ENCODE measurements at places on chromosomes 3 and 15.

- no peak for DNase-seq
These were observed 4.6 kb downstream of the RAB6B start for GRCh38 chr3:133890972-133891644.

DNA sequence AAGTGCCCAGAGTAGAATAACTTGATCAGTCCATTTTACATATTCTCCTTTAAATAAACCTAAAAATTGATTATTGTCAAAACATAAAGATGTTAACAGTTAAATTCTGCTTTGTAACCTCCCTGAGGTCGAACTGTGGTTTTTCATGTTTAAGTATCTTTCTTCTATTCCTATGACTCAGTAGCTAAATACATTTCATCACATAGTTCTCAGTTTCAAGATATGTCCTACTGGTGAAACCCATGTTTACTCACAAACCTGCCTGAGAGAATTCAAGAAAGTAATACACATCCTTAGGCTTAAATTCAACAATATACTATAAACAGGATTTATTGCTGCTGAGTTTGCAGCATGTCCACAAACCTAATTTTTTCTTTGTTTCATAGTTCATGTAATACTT is 692.9 kb downstream of the ZPLD1 start:
- no peak for DNase-seq

DNA sequence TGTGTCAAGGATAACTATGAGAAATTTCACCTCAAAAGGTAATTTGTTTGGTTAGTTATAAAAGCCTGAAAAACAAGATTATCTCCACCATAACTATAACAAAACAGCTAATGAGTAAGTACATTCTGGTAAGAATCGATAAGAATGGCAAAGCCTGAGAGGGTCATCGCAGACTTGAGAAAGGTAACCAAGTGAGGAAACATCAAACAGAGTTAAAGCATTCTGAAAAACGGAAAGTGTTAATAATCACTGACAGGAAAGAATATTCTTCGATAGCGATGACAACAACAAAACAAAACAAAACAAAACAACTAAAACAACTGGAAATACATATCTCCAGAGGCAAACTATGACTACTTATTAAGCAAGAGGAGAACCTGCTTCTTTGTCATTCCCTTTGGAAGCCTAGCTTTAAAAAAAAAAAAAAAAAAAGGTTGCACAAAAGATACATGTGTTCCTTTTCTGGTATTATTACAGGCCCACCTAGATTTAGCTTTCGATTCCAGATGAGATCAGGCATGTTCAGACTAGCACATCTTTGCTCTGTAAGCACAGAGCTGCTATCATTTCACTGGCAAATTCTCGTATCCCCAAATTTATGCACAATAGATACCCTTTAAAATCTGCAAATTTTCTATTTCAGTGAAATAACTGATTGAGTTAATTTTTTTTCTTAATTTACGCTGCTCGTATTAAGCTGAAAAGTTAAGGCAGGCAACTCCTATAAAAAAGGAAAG is 155.6 kb downstream of the TIGIT start:
- no peak for DNase-seq

- no peak for DNase-seq
These were observed 386.2 kb upstream of the ARHGEF26 start for GRCh38 chr3:153734777-153735551.

DNA sequence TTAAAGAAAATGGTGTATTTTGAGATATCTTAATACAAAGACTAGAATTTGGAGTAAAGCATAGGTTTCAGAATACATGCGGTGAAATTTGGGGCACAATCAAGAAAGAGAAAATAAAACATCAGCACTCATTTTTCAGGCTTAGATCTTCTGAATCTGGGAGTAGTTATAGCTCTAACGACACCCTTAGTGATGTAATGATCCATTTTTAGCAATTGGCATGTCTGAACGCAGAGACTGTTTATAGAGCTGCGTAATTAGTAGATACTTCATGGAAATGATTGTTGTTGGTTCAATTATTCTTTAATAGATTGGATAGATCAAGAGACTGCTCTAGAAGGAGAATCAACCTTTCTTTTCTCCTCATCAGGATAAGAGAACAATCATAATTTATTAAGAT is 47.5 kb upstream of the SNRK start:
- no peak for DNase-seq
